NK-92 treated with Interleukin-12 subunit alpha and Interleukin-12 subunit beta, amount 100 ng/mL, for 24 hours (cell line): ENCODE measurements at places on chromosomes 4 and X.
A peak's percentile ranks its signal among the peaks of the same experiment; 100 is the strongest.

- peak; percentile 81 for DNase-seq
These were observed 123.6 kb upstream of the RBPJ start for GRCh38 chr4:26197018-26197779.

- DNase-seq, result no peak
These were observed 12.5 kb downstream of the ABLIM2 start for GRCh38 chr4:8146157-8146556.

GRCh38 chr4:92497141-92497540, 193.4 kb downstream of the GRID2 start:
- no peak for DNase-seq

- DNase-seq, result no peak
These were observed 30.1 kb downstream of the TEX13A start for GRCh38 chrX:105190252-105190853.

DNA sequence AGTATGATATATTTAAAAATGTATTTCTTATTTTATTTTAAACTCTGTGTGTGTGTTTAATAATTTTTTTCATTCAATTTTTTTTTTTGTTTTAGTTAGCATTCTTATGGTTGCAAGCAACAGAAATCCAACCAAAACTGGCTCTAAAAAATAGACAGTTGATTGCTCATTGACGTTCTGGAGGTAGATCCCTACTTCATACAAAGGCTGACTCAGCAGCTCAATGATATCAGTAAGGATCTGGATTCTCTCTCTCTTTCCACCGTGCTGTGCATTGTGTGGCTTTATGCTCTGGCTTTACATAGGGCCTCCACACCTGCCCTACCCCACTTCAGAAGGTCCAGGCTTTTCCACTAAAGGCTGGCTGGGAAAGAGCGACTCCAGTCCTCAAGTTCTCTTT, 117.8 kb downstream of the UCHL1 start:
- no peak for DNase-seq

GRCh38 chr4:176919631-176920030, 126.9 kb upstream of the VEGFC start:
- no peak for DNase-seq

GRCh38 chr4:66034671-66035070, 364.4 kb upstream of the EPHA5 start:
- DNase-seq, result no peak
